ENCODE measurements at places on chromosomes 2 and 18. TPM values are rescaled to one million over a fixed set of nuclear protein-coding genes. Genes with fewer than 3 reads are reported as not detected.
A peak's percentile ranks its signal among the peaks of the same experiment; 100 is the strongest.

GRCh38 chr2:224946895-224947294 lies 95.4 kb downstream of the DOCK10 start:
- H3K4me1 ChIP-seq = peaks cover 60% of the 10 kb centered on the region
- H3K27ac ChIP-seq = peak overlapping the region; percentile 84
- peak overlapping the region; percentile 82 for H3K4me3 ChIP-seq

- no peak overlapping the region for H3K27ac ChIP-seq
- no peak overlapping the region for H3K4me3 ChIP-seq
- no peaks in the 10 kb centered on the region for H3K36me3 ChIP-seq
- peaks cover 22% of the 10 kb centered on the region for H3K27me3 ChIP-seq
- DNase-seq = peak; percentile 10
These were observed 267.9 kb upstream of the TNP1 start for GRCh38 chr2:217127744-217128143.

The SERPINB3 gene
- not detected for total RNA-seq

GRCh38 chr2:128412181-128412871 lies 93.7 kb upstream of the HS6ST1 start:
- no peaks in the 10 kb centered on the region for H3K27me3 ChIP-seq
- H3K4me3 ChIP-seq = no peak overlapping the region
- no peak overlapping the region for H3K27ac ChIP-seq
- DNase-seq = no peak
- no peaks in the 10 kb centered on the region for H3K36me3 ChIP-seq

The OR6B2 gene
- not detected for total RNA-seq

The SERPINB10 gene
- not detected for total RNA-seq

All from activated CD4-positive, alpha-beta T cell treated with anti-CD3 and anti-CD28 coated beads, Interleukin-2, amount 10 ng/mL, durations not matched to agents 24 days and 14 days (primary cell).